Right ventricle myocardium superior (tissue), 1 donor: ENCODE measurements at places on chromosomes 6 and 20.

DNA sequence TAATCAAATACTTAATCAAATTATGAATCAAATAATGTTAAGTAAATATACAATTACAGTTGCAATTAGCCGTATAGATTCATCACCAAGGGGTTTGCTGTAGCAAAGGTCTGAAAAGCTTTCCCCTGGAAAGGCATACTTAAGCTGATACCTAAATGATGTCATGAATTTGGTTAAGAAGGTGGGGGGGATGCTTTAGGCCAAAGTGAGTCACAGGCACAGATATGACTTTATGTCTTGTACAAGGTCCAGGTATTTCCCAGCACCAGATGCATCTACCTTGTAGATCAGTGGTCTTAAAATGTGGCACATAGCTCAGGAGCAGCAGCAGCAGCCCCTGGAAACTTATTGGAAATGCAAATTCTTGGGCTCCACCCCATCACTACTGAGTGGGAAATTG lies 557.3 kb upstream of the CDH4 start:
- DNase-seq = no peak

DNA sequence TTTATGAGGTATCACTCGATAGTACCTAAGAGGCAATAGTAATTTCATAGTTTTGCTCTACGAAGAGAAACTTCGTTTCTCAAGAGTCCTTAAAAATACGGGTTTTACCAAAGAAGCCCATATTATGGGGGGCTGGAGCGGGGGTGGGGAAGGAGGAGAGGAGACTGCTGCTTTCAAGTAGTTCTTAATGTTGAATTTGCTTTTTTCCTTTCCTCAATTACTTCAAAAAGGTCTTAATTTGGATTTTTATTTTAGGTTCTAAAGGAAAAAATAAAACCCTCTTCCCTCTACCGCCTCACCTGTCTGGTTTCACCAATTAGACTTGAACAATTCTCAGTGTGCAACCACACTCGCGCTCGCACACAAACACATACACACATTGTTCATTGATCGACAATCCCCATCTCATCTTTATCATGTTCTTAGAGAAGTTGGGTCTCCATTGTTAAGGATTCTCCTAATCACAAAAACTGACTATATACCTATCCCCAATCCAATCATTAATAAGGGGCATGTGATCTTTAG lies 97.2 kb downstream of the HFE start:
- no peak for DNase-seq

- no peak for DNase-seq
Measured at GRCh38 chr6:4441981-4442434, 306.6 kb upstream of the ECI2 start.

DNA sequence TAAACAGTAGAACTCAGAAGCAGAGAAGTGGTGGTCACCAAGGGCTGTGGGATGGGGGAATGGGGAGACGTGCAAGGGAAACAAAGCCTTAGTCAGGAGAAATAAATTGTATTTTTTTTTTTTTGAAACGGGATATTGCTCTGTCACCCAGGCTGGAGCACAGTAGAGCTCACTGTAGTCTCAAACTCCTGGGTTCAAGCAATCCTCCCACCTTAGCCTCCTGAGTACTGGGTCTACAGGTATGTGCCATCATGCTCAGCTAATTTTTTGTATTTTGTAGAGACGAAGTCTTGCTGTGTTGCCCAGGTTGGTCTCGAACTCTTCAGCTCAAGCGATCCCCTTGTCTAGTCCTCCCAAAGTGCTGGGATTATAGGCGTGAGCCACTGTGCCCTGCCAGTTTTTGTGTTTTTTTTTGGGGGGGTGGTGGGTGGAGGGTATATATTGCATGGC lies 3.4 kb downstream of the HSPA1B start:
- DNase-seq = no peak

DNA sequence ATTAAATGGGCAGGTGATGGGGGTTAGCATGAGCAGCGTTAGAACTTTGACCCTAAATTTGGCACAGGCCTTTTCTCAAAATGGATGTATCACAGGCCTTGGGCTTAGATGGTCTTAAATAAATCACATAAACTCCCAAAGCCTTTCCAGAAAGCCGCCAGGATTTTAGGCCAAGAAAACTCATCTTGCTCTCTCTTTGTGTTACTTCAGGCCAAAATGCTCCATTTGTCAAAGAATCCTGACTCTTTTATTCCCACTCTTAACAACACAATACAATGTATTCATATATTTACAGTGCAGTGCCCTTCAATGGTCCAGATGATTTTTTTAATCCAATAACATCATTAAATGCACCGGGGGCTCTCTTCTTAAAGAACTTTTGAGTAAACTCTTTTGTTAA lies 5.9 kb upstream of the TCP11 start:
- no peak for DNase-seq

- no peak for DNase-seq
Measured at GRCh38 chr20:53365076-53365475, 228.6 kb downstream of the ZNF217 start.

DNA sequence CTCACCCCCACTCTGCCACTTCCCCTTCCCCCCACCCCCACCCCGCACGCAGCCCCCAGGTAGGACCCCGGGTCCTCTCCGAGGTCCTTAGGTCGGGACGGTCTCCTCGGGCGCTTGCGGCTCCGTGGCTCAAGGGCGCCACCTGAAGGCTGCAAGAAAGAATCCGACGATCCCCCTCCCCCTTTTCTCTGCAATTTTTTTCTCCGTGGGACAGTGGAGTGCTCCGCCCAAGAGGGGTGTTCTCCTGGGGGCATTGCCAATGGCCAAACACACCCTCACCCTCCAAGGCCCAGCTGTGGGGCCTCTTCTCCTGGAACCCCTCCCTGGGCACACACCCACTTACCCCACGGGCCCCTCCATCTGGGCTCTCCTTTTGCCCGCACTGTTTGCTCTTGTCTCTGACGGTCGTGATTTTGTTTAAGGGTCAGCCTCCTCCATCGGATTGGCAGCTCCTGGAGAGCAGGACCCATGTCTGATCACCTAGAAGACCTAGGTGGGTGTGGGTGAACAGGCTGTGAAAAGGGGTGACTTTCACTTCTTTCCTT lies 1.1 kb upstream of the TMEM74B start:
- DNase-seq = peak; percentile 63

DNA sequence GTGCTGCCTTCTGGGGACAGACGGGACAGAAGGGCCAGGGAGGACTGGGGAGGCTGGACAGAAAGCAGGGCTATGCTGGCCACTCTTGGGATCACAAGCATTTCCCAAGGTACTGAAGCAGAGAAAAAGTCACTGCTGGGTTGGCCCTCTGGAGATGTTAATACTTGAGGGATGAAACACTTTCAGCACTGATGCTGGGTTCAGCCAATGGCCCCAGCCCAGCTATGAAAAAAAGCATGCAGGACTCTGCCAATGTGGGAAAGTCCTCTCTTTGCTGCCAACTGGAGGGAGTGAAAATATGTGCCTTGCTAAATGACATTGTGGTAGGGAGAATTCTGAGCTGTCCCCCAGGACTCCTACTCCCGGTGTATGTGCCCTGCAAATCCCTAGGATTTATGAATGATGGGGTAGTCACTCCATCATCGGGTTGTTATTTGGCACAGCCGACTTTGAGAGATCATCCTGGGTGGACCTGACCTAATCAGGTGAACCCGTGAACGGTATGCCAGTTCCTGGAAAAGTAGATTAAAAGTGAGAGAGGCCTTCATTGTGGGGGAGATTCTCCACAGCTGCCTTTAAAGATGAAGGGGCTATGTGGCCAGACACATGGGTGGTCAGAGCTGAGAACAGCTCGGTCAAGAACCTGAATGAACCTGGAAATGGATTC lies 119.9 kb upstream of the TRAF3IP2 start:
- DNase-seq = no peak

DNA sequence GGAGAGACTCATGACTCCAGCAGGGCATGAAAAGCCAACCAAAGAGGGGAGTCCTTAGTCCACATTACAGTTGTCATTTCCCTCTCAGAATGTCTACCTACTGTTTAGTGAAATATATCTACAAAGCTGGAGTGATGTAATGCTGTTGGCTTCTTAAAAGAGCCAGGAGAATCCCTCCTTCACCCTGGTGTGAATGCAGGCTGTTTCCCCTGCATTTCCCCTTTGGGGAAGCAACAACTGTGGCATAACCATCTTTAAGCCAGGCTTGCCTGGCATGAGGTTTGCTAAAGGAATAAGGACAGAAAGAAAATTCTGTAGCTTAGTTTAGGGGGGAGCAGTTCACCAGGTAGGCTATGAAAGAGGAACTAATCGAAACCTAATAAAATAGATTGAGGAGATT lies 129.5 kb downstream of the CRYBG1 start:
- no peak for DNase-seq
